ENCODE measurements at places on chromosomes 2 and 18. TPM values are rescaled to one million over a fixed set of nuclear protein-coding genes. Genes with fewer than 3 reads are reported as not detected.

GRCh38 chr2:46747297-46747818 is 168.2 kb downstream of the MCFD2 start:
- no peak for DNase-seq

DNA sequence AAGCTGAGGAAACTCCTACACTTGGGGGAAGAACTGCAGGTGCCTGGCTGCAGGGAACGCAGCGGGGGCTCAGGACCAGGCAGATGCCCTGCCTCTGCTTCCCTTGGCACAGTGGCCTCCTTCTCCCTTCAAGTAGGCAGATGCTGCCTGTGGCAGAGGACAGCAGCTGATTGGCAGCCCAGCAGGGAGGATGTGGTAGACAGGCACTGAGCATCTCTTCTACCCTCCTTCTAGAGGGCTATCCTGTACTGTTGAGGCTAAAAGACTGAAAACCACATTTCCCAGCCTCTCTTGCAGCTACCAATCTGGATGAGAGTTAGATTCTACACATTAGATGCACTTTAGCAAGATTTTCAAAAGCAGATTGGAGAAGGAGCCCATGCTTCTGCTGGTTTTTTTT is 105.7 kb downstream of the MSH2 start:
- no peak for DNase-seq

- DNase-seq = no peak
Observed at GRCh38 chr2:7819850-7820249, 862.0 kb upstream of the ID2 start.

GRCh38 chr2:150606380-150607060 is 119.1 kb upstream of the RND3 start:
- DNase-seq = no peak

The CDH19 gene
- 60.2 TPM for total RNA-seq

- DNase-seq = no peak
Observed at GRCh38 chr2:218082586-218083351, 13.7 kb downstream of the RUFY4 start.

DNA sequence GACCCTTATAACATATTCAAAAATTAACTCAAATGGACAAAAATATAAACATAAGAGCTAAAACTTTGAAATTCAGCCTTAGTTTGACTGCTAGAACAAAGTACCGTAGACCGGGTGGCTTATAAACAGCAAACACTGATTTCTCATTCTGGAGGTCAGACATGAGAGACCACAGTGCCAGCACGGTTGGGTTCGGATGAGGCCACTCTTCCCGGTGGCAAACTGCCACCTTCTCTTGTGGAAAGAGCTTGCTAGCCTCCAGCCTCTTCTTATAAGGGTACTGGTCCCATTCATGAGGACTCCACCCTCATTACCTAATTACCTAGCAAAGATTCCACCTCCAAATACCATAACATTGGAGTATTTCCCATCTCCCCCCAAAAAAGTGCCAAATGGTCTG is 91.3 kb downstream of the FAM210A start:
- DNase-seq = no peak
